ENCODE measurements at places on chromosomes 2 and 18.

- no peak for DNase-seq
Measured at GRCh38 chr2:241308267-241308666, 7.2 kb downstream of the HDLBP start.

GRCh38 chr18:55743736-55744135 lies 155.7 kb upstream of the TCF4 start:
- no peak for DNase-seq

- DNase-seq = no peak
Measured at GRCh38 chr2:2703762-2704427, 372.8 kb upstream of the MYT1L start.

DNA sequence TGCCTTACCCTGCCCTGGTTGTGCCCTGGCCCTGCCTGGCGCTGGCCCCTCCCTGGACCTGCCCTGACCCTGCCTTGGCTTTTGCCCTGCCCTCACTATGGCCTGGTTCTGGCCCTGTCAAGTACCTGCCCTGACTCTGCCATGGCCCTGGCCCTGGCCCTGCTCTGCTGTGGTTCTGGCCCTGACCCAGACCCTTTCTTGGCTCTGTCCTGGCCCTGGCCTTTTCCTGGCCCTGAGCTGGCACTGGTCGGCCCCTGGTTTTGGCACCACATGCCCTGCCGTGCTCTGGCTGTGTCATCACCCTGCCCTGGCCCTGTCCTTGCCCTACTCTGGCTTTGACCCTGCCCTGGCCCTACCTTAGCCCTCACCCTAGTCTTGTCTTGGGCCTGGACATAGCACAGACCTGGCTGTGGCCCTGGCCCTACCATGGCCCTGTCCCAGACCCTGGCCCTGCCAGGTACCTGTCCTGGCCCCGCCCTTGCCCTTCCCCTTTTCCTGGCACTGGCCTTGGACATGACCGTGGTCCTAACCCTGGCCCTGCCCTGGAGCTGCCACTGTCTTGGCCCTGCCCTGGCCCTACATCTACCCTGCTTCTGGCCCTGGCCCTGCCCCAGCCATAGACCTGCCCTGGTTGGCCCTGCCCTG lies 4.8 kb upstream of the ANKRD62 start:
- DNase-seq = no peak

- DNase-seq = no peak
Measured at GRCh38 chr18:40652321-40652720, 1302.7 kb upstream of the PIK3C3 start.

GRCh38 chr2:59233920-59234319 lies 992.8 kb upstream of the FANCL start:
- DNase-seq = no peak

DNA sequence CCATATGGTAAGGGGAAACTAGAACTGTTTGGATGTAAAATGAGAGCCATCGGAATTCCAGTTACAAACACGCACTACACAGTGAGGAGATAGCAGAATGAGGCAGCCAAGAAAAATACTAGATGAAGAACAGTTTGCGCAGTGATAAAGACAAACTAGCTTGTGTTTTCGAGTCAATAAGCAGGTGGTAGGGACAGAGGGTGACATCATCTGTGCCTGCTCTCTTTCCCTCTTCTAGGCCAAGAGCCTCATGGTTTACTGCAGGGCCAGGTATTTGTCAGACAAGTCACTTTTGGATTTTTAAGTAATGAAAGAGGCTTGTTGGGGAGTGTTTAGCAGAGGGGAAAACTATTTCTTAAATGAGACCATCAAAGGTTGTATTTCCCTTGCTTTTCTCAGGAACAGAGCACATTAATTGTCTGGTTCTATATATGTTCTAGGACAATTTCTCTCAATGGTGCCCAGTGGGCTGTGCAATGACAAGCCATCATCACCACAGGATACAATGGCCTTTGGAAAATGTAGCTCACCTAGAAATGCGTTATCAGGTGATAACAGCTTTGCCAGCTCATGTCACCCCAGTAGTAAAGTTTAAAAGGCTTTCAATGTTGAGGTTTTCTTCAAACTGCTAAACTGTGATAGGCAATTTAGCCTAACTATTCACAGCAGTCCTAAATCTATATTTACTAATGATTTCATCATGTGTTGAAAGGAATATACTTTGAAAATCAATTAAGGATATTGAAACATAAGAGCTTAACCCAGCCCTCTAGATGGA lies 1210.3 kb upstream of the ZEB2 start:
- no peak for DNase-seq
